Memory B cell (primary cell): ENCODE measurements at places on chromosomes 12 and 14.

GRCh38 chr12:116009805-116010204 is 267.7 kb downstream of the MED13L start:
- no peak for DNase-seq
- no peak overlapping the region for H3K4me3 ChIP-seq
- no peaks in the 10 kb centered on the region for H3K27me3 ChIP-seq
- H3K36me3 ChIP-seq, result peaks cover 33% of the 10 kb centered on the region

- H3K4me3 ChIP-seq, result no peak overlapping the region
- no peaks in the 10 kb centered on the region for H3K36me3 ChIP-seq
- H3K27me3 ChIP-seq, result peaks cover 2% of the 10 kb centered on the region
- no peak overlapping the region for H3K27ac ChIP-seq
These were observed 126.5 kb downstream of the CMAS start for GRCh38 chr12:22172501-22172900.

GRCh38 chr14:92688434-92689375 is 59.7 kb downstream of the LGMN start:
- no peaks in the 10 kb centered on the region for H3K27me3 ChIP-seq
- peaks cover 10% of the 10 kb centered on the region for H3K4me1 ChIP-seq
- DNase-seq, result no peak
- H3K4me3 ChIP-seq, result no peak overlapping the region
- H3K36me3 ChIP-seq, result peaks cover 11% of the 10 kb centered on the region
- no peak overlapping the region for H3K27ac ChIP-seq

GRCh38 chr14:55133416-55133815 is 4.4 kb downstream of the LGALS3 start:
- H3K27me3 ChIP-seq, result peaks cover 3% of the 10 kb centered on the region
- no peaks in the 10 kb centered on the region for H3K36me3 ChIP-seq
- H3K4me1 ChIP-seq, result peaks cover 2% of the 10 kb centered on the region
- no peak for DNase-seq

- H3K27ac ChIP-seq, result no peak overlapping the region
- H3K4me3 ChIP-seq, result no peak overlapping the region
- H3K4me1 ChIP-seq, result peaks cover 34% of the 10 kb centered on the region
- no peaks in the 10 kb centered on the region for H3K27me3 ChIP-seq
- no peak for DNase-seq
- peaks cover 11% of the 10 kb centered on the region for H3K36me3 ChIP-seq
These were observed 7.8 kb downstream of the NT5DC3 start for GRCh38 chr12:103833095-103833775.

DNA sequence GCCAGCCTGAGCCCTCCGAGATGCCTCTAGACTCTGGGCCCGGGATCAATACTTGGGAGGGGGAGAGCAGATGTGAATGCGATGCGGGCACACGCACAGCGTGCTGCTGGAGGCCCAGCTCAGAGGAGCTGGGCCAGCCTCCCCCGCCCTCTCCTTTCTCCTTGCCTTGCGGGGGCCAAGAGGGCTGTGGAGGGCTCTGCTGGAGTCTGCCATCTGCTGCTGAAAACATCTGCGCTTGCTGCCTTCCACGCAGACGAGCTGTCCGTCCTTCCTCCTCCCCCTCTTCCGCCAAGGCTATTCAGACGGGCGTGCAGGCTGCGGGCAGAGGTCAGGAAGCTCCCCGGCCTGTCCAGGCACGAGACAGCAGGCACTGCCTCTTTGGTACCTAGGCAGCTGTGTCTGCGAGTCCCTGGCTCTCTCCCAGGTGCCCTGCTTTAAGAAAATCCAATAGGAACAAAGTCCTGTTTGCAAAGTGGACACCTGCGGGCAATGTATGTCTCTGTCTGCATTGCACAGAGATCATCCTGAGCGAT is 75.2 kb downstream of the SPRING1 start:
- H3K27me3 ChIP-seq, result peaks cover 12% of the 10 kb centered on the region
- H3K4me3 ChIP-seq, result no peak overlapping the region
- no peaks in the 10 kb centered on the region for H3K36me3 ChIP-seq
- H3K4me1 ChIP-seq, result peaks cover 5% of the 10 kb centered on the region

GRCh38 chr12:91651728-91652127 is 469.1 kb upstream of the DCN start:
- no peaks in the 10 kb centered on the region for H3K4me1 ChIP-seq
- H3K4me3 ChIP-seq, result no peak overlapping the region
- no peak for DNase-seq
- no peaks in the 10 kb centered on the region for H3K36me3 ChIP-seq
- H3K27ac ChIP-seq, result no peak overlapping the region

- H3K4me3 ChIP-seq, result peak overlapping the region; percentile 100
- H3K36me3 ChIP-seq, result peaks cover 3% of the 10 kb centered on the region
- peaks cover 38% of the 10 kb centered on the region for H3K4me1 ChIP-seq
- H3K27me3 ChIP-seq, result no peaks in the 10 kb centered on the region
These were observed 717 bp downstream of the PPHLN1 start for GRCh38 chr12:42326541-42327226.

- no peak overlapping the region for H3K27ac ChIP-seq
- H3K27me3 ChIP-seq, result no peaks in the 10 kb centered on the region
- DNase-seq, result no peak
- no peaks in the 10 kb centered on the region for H3K4me1 ChIP-seq
- no peaks in the 10 kb centered on the region for H3K36me3 ChIP-seq
These were observed 78.5 kb downstream of the MDGA2 start for GRCh38 chr14:47596860-47597259.

GRCh38 chr14:69473260-69473659 is 11.3 kb upstream of the PLEKHD1 start:
- no peak overlapping the region for H3K27ac ChIP-seq
- peaks cover 7% of the 10 kb centered on the region for H3K36me3 ChIP-seq
- no peak for DNase-seq
- peaks cover 9% of the 10 kb centered on the region for H3K27me3 ChIP-seq

GRCh38 chr12:75977590-75977951 is 54.0 kb downstream of the PHLDA1 start:
- no peaks in the 10 kb centered on the region for H3K27me3 ChIP-seq
- peak overlapping the region; percentile 69 for H3K27ac ChIP-seq

GRCh38 chr12:64571411-64571810 is 38.9 kb upstream of the RASSF3 start:
- no peaks in the 10 kb centered on the region for H3K4me1 ChIP-seq
- H3K4me3 ChIP-seq, result no peak overlapping the region
- peaks cover 3% of the 10 kb centered on the region for H3K36me3 ChIP-seq
- no peak for DNase-seq
- no peaks in the 10 kb centered on the region for H3K27me3 ChIP-seq
- H3K27ac ChIP-seq, result no peak overlapping the region

GRCh38 chr14:85533023-85533860 is 3.3 kb downstream of the FLRT2 start:
- H3K4me3 ChIP-seq, result no peak overlapping the region
- peaks cover 15% of the 10 kb centered on the region for H3K27me3 ChIP-seq

GRCh38 chr14:59631237-59631636 is 54.6 kb upstream of the CCDC175 start:
- H3K36me3 ChIP-seq, result no peaks in the 10 kb centered on the region
- peaks cover 21% of the 10 kb centered on the region for H3K27me3 ChIP-seq
- no peak for DNase-seq
- no peak overlapping the region for H3K27ac ChIP-seq
- peaks cover 2% of the 10 kb centered on the region for H3K4me1 ChIP-seq
- H3K4me3 ChIP-seq, result no peak overlapping the region

DNA sequence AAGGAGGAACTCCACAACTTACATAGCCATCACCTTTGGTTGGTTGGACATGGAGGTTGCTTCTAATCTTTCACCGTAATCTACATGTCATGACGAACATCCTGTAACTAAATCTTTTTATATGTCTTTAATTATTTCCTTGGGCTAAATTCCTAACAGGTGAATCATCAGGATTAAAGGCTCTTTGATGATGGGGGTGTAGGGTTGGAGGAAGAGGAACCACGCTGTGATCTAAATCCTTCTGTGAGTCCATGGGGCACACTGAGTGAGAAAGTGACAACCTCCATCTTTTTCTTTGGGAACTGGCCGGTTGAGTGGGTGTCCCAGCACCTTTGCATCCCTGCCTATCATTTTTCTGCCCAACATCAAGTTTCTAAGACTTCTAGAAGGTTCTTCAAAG is 31.1 kb upstream of the MAP1LC3B2 start:
- no peak overlapping the region for H3K27ac ChIP-seq
- H3K36me3 ChIP-seq, result no peaks in the 10 kb centered on the region

GRCh38 chr12:116882742-116883141 is 1.5 kb upstream of the HRK start:
- H3K4me1 ChIP-seq, result peaks cover 30% of the 10 kb centered on the region
- peak overlapping the region; percentile 64 for H3K27ac ChIP-seq
- no peaks in the 10 kb centered on the region for H3K36me3 ChIP-seq
- H3K27me3 ChIP-seq, result peaks cover 14% of the 10 kb centered on the region
- DNase-seq, result peak; percentile 26
